LHCN-M2 (cell line): ENCODE measurements at places on chromosomes 16 and 17. TPM values are rescaled to one million over a fixed set of nuclear protein-coding genes. Genes with fewer than 3 reads are reported as not detected.

DNA sequence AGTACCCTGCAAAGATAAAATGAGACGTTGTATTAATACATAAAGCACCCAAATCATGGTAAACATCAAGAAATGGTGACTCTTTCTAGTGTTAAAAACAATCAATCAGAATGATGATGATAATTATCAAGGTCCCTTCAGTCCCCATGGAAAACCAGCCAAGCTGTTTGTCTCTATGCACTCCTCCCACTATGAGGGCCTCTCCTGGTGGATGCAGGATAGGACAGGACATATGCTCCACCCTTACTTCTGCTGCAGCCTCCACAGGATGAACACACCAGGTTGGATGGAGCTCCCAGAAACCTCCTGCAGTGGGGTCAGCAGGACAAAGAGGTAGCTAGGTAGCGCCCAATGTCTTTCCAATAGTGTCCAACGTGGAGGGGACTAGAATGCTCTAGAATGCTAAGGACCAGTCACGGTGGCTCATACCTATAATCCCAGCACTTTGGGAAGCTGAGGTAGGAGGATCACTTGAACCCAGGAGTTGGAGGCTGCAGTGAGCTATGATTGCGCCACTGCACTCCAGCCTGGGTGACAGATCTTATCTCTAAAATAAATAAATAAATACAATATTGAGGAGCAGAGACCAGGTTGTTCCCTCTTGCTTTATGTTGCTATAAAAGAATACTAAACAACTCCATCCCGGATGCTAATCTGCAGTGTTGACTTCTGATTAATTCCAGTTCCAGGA lies 9.9 kb upstream of the KDM8 start:
- DNase-seq, result no peak

The TPSB2 gene
- not detected in 2 replicates for total RNA-seq

GRCh38 chr16:21326459-21326858 lies 48.4 kb upstream of the CRYM start:
- no peak for DNase-seq

DNA sequence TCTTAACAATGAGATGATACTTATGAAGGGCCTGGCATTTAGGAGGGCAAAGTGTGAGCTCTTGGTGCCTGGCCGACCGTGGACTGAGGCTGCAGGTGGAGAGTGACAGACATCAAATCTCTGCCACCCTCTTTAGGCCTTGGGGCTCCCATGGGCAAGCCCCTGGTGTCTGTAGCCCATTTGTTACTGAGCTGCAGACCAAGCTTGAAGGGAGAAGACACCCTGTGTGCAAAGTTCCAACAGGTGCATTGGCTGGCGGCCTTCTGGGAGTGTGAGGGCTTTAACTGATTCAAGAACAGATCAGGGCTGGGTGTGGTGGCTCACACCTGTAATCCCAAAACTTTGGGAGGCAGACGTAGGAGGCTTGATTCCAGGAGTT lies 789 bp upstream of the CTRL start:
- DNase-seq, result no peak

DNA sequence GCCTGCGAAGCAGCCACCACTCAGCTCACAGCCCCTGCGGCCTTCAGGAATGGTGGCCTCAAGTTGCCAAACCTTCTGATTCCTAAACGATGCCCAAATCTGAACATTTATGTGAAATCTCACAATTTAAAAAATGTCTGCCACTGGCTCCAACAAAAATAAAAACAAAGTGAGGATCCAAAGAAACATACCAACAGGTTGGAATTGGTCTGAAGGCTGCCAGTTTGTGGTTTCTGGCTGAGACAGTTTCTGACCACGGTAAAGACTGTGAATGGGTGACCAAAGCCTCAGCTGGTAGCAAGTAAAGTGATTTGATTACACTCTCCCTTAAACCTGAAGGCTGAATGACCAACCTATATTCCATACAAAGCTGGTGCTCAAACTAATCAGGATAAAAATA lies 24.9 kb downstream of the LITAFD start:
- DNase-seq, result no peak
